ENCODE measurements at places on chromosomes 3 and 15.

DNA sequence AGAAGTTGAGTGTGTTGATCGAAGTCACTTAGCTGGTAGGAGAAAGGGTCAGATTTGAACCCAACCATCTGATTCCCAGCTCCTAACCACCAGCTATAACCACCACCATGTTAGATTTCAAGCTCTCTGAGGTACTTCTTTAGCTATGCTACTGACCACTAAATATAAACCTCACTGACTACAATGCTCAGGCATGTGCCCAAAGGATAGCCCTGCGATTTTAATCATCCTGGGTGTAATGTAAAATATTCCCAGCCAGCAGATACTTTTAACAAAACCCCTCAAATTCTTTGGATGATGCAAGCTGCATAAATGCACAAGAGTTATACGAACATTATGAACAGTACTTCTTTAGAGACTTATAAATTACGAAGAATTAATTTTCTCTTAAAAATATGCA is 115.2 kb upstream of the TSC22D2 start:
- no peak for DNase-seq

DNA sequence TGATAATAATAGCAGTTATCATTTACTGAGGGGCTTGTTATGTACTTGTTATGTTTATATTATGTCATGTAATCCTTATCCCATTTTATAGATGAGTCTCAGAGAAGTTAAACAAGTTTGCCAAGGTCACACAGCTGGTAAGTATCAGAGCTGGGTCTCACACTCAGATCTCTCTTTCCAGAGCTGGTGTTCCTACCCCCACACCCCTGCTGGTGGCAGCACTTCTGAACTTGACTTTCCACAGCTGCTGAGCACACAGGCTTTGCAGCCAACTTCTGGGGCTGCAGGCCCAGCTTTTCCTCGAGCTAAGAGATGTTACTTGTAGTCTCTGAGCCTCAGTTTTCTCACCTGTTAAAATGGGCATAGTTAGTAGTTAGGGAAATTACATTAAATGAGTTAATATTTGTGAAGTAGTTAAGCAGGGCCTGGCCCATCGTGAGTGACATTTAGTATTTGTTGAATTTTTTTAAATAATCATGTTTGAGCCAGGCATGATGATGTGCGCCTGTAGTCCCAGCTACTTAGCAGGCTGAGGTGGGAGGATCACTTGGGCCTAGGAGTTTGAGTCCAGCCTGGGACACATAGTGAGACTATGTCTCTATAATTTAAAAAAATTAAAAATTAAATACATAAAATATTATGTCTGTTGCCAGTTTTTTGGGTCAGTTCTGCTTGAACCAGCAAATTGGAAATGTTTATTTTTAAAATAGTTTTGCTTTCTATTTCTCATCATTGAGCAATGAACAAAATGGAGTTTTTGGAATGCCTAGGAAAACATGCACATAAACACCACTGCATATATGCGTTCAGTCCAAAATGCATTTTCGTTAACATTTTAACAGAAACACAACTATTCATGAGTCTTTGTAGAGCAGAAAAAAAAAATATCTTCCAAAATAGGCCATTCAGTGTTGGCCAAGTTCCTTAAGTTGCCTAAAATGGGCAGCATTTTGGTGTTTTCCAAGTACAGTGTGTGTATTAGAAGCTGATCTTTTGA is 87.3 kb downstream of the SMAD6 start:
- peak; percentile 8 for DNase-seq

DNA sequence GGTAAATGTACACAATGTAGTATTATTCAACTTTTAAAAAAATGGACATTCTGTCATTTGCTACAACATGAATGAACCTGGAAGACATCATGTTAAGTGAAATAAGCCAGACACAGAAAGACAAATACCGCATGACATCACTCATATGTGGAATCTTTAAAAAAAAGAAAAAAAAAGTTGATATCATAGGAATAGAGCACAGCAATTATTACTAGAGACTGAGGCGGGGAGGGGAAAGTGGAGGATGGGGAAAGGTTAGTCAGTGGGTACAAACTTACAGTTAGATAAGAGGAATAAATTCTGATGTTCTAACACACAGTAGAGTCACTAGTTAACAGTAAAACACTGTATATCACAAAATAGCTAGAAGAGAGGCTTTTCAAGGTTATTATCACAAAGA is 22.2 kb downstream of the RYK start:
- no peak for DNase-seq

- no peak for DNase-seq
These were observed 28.8 kb downstream of the CDIN1 start for GRCh38 chr15:36608180-36608579.

GRCh38 chr3:180036671-180037455 is at the start of gene PEX5L:
Gene PEX5L, minus strand, starts transcription at chr3:180036937. Its CDS starts 338 bp downstream, at chr3:180036599.
- peak; percentile 60 for DNase-seq

GRCh38 chr3:145197051-145197820 is 963.7 kb downstream of the PLOD2 start:
- no peak for DNase-seq

DNA sequence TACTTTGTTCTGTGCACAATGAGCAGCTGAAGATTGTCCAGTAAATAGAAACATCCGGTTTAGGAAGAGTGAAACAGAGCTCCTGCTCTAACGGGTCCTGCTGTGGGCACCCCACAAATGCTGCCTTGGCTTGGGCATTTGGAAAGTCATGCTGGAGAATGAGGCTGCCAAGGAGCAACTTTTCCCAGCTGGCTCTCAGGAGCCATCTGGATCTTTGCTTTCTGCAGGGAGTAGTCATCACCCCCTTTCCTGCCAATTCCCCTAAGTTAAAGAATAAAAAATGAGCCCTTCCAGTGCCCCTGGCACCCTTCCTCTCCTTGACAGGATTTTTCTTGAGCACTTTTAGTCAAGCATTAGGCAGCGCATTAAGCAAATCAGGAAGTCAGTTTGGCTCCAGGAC is 90.0 kb downstream of the FAM43A start:
- DNase-seq = no peak

DNA sequence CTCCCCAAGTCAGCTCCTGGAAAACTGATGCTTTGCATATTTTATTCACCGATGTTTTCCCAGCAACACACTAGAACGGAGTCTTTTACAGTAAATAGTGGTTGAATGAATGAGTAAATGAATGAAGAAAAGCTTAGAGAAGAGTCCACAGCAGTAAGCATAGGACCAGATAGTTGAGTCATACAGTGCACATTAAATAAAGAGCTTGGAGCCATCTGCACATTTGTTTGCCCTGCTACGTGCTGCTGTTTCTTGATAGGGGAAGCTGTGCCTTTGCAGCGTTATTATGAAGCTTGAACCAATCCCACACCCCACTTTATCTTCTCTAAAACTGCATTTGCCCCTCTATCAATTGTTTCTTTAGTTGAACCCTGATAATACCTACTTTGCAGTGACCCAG is 1.2 kb downstream of the FAM98B start:
- no peak for DNase-seq

GRCh38 chr3:14879211-14879874 is 60.6 kb downstream of the FGD5 start:
- peak; percentile 24 for DNase-seq

GRCh38 chr3:72535772-72536171 is 312.5 kb downstream of the SHQ1 start:
- no peak for DNase-seq

DNA sequence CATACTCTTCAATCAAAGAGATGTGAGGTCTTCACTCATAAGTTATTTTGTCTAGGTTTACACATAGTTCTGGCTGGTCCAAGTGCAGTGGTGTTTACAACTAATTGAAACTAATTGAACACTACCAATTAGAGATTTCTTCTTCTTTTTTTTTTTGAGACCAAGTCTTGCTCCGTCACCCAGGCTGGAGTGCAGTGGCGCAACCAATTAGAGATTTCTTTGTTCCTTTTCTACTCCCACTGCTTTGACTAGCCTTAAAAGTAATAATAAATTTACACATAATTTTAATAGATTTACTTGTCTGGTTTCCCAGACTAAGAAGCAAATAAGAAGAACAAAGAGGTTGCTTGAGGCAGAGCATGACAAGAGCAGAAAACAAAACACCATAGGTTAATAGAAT is 6.7 kb upstream of the DENND6A start:
- DNase-seq = no peak

GRCh38 chr15:50358845-50359244 is 3.8 kb upstream of the GABPB1 start:
- peak; percentile 28 for DNase-seq

GRCh38 chr15:34951993-34952392 is 17.5 kb downstream of the AQR start:
- no peak for DNase-seq

DNA sequence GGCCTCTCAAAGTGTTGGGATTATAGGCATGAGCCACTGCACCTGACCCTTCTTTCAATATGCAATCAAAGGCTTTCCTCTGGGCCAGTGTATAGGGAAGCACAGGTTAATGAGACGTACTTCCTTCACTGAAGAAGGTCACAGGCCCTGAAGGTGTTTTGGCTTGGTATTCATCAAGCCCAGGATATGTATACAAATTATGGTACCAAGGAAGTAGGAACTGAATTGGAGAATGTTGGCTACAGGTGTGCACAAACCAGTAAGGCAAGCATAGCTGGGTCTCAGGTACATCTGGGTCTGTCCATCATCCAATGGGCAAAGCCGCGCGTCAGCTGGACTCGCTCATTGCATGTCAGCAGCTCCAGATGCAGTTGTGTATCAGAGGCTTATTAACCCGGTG is 237.9 kb downstream of the ADAMTS17 start:
- DNase-seq = no peak

- no peak for DNase-seq
These were observed 15.3 kb downstream of the FBN1 start for GRCh38 chr15:48630245-48630644.

- DNase-seq = no peak
These were observed 611.9 kb downstream of the EDEM1 start for GRCh38 chr3:5799398-5799797.

DNA sequence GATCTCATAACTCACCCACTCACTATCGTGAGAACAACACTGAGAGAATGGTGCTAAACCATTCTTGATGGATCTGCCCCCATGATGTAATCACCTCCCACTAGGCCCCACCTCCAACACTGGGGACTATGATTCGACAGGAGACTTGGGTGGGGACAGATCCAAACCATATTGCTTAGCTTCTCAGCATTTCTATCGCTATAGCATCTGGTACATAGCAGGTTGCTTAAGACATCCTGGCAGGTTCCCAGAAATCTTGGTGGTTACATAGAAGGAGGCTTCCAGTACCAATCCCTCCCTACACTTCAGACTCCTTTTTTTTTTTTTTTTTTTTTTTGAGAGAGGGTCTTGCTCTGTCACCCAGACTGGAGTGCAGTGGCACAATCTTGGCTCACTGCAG is 487.8 kb downstream of the EDEM1 start:
- no peak for DNase-seq

DNA sequence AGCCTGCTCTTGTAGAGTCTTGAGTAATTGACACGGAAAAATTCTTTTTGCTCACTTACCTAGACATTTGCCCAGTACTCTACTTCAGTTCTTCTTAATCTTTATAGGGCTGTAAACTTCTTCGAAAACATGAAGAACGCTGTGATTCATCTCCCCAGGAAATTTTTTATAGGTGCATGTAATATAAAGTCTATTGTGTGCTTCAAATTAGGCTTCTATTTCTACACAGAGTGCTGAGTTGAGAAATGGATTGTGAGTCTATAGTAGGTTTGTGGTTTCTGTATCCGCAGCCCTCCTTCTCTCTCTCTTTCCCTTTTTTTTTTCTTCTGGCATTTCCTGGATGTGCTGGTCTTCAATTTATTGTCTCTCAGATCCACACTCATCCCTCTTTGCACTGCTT is 183.3 kb upstream of the DCBLD2 start:
- no peak for DNase-seq

- no peak for DNase-seq
These were observed 43.0 kb downstream of the KAT2B start for GRCh38 chr3:20083253-20083652.

DNA sequence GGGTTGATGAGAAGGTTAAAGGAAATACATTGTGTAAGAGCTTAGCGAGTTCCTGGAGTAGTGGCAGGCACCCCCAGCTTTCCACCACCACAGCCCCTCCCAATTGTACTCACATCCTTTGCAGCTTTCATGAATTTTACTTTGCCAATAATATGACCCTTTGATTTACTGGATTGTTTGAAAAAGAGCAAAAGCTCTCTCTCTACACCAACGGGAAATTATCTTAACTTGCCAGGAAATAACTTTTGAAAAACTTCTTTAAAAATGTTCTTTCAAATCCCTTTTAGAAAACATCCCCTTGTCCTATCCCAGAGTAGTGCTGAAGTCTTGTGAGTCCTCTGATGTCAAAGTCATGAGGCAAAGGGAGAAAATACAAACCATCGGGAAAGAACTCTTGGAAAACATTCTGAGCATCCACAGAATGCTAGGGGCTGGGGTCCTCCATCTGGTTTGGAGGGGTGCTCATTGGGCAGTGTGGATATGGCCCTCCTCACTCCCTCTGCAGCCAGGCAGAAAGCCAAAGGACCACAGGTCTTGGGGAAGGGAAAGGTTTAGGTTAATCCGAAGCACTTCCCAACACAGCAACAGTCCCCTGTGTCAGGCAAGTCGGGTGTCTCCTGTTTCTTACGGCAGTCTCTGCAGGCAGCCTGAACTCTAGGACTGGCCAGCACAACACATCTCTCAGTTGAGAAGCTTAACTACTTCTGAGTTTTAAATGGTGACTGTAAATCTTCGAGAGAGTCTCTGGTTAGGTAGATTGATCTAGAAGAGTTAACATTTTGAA is 36.5 kb downstream of the BOC start:
- DNase-seq = no peak

GRCh38 chr15:40053079-40053830 is 14.3 kb upstream of the SRP14 start:
- DNase-seq = no peak

DNA sequence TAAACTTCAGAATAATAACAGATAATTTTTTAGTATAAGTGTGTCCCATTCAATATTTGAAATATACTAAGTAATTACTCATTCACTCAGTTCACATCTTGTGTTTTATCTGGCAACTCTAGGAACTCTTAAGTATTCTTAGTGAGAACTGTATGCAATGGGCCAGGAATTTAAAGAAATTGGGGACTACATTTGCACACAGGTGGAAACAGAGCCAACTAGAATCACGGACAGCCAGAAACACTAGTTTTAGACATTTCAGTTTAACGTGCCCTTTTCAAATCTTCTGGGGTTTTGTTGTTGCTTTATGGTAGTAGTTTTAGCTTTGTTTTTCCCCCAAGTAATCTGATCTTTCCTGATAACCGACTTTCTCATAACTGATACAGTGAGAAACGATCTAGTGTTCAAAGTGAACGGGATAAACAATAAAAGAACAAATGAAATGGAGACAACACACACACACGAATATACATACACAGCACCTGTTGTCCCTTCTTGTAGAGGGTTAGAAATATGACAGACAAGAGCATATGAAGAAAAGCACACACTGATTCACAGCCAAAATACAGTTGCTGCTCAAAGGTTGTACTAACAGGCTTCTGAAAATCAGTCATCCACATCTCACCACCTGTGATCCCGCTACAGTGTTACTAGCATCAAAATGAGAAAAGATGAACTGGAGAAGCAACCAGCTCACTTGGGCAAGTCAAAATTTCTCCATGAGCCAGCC is 167.0 kb downstream of the FMN1 start:
- no peak for DNase-seq

- DNase-seq = no peak
These were observed 17.9 kb downstream of the CAPN7 start for GRCh38 chr3:15223685-15224572.

All from stimulated activated naive CD8-positive, alpha-beta T cell treated with anti-CD3 and anti-CD28 coated beads, Interleukin-15, Interleukin-2, amounts not matched to agents 100 U/mL and 50 U/mL, for 24 hours (primary cell).